Activated naive CD4-positive, alpha-beta T cell treated with anti-CD3 and anti-CD28 coated beads, Interleukin-2, amount 50 U/mL, for 72 hours (primary cell): ENCODE measurements at places on chromosomes 12 and 14. TPM values are rescaled to one million over a fixed set of nuclear protein-coding genes. Genes with fewer than 3 reads are reported as not detected.

- no peak for DNase-seq
Observed at GRCh38 chr14:50822501-50823042, 8.4 kb downstream of the NIN start.

DNA sequence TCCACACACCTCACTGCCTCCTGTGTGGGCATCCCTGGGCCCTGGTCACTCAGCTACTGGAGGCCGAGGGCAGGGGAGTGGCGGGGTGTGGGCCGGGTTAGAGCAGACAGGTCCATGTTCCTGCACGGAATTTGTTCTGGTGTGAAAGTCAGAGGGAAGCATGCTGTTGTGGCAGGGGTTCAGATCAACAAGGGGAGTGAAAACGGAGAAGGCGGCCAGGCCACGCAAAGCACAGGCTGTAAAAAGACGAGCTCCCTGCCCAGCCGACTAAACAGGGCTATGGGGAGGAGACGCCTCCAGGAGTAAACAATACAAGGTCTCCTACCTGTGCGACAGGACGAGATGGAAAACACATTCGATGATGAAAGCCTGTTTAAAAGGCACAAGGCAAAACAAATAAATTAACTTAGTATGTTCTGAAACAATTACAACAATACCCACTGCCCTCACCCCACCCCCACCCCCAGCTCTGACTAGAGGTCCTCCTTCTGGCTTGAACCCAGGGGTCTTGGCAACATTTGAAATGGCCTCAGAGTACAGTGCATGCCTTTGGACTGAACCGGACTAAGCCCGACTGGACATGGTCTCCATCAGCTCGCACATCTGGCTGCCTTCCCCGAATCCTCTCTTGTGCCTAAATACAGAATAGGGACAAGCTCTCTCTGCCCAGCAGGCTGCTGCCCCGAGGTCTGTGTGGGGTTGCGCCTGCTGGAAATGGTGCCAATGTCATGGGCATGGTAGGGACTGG, 274.9 kb upstream of the DIO3 start:
- no peak for DNase-seq

DNA sequence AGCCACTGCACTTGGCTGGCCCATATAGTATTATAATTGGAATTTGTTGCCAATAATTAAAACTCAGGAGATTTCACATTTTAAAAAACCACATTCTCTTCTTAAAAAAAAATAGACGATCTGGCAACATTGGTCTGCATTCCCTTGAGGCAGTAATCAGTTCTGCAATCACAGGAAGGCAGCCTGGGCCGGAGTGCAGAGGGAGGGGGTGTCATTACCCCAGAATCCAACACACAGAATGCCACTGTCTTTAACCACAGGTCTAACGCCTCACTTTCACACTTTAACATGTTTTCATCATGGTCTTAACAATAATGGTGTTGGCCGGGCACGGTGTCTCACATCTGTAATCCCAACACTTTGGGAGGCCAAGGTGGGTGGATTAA, 100.1 kb downstream of the SCARB1 start:
- DNase-seq: no peak

DNA sequence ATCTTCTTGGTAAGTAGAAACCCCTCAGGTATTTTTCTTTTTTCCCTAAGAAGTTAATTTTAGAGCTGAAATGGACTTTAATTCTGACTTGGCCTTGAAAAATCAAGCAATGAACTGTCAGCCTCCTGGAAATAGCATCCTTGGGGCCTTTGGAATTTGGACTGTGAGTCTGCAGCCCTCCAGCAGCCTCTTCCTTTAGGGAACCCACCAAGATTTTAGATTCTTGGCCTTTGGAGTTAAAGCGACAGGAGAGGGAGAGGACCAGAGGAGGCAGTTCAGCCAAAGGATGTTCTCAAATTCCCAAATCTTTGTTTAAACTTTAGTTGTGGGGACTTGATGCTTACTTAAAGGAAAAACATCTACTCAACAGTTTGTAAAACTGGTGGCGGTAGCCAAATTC, 288.6 kb downstream of the AACS start:
- no peak for DNase-seq

GRCh38 chr12:5433845-5434646, 2.1 kb downstream of the NTF3 start:
- no peak for DNase-seq

DNA sequence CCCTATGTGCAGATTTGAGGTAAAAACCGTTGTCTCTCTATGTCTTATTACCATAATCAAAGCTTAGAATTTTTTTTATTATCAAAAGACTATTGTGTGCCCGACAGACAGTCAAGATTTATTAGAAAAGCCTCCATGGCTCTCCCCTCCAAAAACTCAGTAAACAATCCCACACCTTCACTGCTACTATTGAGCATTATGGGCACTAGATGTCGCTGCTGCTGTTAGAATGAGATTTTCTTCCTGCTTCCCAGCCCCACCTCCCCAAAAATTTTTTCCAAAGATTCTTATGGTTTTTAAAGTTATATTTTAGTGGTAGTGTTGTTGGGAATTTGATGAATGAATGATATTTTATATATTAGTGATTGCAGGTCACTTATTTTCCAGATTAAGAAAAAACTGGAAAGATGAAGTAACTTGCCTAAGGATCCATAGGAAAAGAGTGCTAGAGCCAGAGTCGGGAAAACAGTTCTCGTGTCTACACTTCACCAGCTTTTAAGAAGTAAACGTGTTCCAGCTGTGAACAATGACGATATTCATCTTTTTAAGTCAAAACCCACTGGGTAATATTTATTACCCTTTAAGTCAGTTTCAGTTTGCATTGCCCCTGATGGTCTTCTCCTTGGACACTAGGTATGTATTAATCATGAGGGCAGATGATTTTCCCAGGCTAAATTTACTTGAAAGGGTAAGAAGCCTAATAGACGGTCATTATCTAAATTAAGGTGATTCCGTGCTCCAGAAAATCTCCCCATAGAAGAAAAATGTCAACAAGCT, 12.2 kb upstream of the FOXG1 start:
- no peak for DNase-seq

- no peak for DNase-seq
Observed at GRCh38 chr12:100857971-100858370, 63.4 kb downstream of the ANO4 start.

- no peak for DNase-seq
Observed at GRCh38 chr12:64103825-64104740, 118.0 kb downstream of the KICS2 start.

DNA sequence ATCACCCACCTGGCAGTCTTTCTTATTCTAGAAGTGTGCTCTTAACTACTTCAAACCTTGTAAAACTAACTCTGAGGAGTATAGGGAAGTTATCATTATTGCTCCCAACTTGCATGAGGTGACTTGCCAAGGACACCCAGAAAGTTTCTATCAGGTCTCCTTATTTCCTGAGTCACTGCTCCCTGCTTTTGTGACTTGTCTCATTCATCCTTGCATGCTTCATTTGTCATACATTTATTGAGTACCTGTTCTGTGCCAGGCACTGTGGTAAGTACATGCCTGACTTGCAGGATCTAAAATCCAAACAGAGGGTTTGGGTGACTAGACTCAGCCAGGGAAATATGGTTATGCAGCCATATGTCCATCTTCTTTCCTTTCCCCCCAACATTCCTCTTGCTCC, 25.5 kb downstream of the CFAP251 start:
- DNase-seq: no peak

DNA sequence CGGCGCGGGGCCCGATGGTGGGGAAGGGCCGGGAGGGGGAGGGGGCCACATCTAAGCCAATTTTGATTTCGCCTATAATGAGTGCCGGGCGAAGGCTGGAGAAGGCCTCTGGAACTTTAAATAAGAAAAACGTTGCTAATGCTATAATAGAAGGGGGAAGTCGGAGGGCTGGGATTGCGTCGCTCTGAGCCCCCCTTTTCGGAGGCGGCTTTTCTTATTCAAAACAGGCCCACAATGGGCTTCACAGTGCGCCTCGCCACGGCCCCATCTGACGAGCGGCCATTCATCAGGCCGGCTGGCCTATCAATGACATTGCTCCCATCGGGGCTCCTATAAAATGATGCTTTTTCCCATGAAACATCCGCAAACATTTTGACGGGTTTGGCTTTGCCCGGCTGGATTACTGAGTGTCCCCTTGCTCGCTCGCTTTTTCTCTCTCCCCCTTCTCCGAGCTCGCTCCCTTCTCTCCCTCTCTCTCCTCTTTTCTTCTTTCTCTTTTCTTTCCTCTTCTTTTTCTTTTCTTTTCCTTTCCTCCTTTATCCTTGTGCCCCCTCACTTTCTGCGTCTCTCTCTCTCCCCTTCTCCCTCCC, at the start of gene RFX4:
Gene RFX4 (plus strand): TSS at position 364 of the 590 bp plus-strand sequence. CDS start 317 bp downstream, outside the sequence.
- DNase-seq: no peak

DNA sequence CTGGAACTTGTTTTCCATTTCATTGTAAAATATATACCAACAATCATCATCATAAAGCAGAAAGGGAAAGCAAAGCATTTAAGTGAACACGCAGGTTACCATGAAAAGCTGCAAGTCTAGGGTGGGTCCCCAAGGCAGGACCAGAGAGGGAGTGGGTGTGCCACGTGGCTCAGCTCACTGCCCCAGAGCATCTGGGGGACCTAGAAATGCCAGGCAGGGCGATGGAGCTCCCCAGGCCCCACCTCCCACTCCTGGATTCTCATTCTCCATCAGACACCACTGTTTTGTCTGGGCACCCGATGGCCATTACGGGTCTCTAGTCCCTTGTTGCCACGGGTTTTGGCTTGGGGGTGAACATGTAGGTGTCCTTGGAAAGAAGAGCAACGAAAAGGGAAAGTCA, 34.7 kb downstream of the BCL11B start:
- peak; percentile 53 for DNase-seq

DNA sequence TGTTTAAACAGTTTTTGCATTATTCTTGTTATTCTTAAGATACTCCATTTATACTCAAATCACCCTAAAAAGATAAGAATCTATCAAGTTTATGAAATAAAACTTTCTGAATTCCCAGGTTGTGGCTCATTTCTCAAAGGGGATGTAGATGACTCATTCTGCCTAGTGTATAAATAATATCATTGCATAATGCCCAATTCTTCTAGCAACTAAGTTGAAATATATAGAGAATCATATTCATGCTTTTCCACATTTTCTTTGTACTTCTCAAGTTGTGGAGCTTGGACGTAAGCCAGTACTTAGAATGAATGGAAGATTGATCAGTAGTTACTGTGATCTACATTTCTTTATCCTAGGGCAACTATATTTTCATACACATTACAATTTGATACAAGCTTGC, 201.1 kb downstream of the PPFIA2 start:
- DNase-seq: no peak

DNA sequence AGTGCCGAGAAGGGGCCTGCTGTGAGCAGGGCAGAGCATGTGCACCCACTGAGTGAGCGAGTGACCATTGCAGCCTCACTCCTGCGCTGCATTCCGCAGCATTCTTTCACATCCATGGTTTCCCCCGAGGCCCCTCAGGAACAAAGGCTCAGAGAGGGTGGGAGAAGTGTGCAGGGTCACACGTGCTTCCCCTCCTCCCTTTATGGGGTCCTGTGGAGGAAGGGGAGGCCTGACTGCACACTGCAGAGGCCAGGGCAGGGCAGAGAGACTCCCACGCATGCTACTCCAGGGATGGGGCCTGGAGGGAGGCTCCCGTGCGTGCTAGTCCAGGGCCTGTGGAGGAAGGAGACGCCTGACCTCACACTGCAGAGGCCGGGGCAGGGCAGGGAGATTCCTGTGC, 63.2 kb downstream of the DIO3 start:
- no peak for DNase-seq

GRCh38 chr12:124867401-124867930, 3.8 kb upstream of the SCARB1 start:
- DNase-seq: no peak

- DNase-seq: no peak
Observed at GRCh38 chr14:98913967-98914650, 357.9 kb downstream of the BCL11B start.

GRCh38 chr12:99911967-99912366, 72.8 kb downstream of the ANKS1B start:
- DNase-seq: no peak

DNA sequence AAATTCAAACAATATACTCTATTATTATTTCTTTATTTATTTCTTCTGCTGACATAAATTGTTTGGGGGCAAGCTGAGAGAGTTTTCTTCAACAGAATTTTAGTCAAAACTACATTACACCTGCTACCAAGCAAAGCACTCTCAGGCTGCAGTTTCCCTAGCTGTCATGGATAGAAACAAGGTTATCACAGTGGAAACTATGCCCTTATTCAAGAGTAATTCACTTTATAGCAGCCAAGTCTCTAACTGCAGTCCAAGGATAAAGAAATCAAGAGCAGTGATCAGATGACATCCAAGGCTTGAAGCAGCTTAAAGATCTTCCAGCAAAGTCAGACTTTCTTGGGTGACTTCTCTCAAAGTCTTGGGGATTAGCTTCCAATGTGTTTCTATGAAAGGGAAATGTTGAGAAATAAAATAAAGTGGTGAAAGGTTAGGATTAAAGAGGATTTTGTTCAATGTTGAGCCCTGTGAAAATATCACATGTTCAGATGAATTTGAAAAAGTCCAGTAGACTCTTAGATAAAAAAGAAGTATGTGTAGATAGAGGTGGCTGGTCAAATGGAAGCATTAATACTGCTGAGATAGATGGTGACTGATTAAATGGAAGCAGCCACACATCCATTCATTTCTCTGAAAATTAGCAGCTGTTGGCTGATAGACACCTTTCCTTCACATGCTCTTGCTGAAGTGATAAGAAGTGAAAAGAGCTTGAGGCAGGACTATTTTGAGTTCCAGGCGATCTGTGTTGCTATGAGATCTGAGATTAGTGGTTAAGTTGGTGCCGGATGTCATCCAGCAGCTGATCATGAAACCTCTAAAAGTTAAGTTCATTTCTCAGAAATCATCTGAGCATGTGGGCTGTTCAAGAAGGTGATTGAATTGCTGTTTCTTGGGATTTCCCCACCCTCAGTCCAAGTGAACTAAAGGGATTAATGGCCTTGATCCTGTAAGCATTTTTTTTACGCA, 257.8 kb upstream of the BTG1 start:
- peak; percentile 49 for DNase-seq

DNA sequence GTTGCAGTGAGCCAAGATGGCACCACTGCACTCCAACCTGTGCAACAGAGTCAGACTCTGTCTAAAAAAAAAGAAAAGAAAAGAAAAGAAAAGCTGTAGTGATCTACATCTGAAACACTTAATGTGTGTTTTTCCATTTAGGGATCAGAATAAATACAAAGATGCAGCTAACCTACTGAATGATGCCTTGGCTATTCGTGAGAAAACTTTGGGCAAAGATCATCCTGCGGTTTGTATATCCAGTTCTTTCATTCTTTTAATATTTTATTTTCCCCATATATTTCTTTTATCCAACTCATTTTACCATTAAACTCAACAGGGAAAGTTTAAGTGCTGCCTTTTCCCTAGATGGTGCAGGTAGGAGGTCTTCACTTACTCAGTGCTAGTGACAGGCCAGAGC, 40.4 kb downstream of the KLC1 start:
- DNase-seq: no peak

GRCh38 chr12:26571560-26571959, 261.4 kb downstream of the ITPR2 start:
- DNase-seq: no peak

HRK gene
- not detected for total RNA-seq

C12orf54 gene
- total RNA-seq: not detected

CPNE6 gene
- total RNA-seq: 0.14 TPM

KRT85 gene
- total RNA-seq: not detected

SERPINA5 gene
- not detected for total RNA-seq

ATXN3 gene
- 45.3 TPM for total RNA-seq

KRT4 gene
- not detected for total RNA-seq

ACYP1 gene
- 58.6 TPM for total RNA-seq
